Lower leg skin (tissue), 4 donors: ENCODE measurements at places on chromosomes 1 and 21.

DNA sequence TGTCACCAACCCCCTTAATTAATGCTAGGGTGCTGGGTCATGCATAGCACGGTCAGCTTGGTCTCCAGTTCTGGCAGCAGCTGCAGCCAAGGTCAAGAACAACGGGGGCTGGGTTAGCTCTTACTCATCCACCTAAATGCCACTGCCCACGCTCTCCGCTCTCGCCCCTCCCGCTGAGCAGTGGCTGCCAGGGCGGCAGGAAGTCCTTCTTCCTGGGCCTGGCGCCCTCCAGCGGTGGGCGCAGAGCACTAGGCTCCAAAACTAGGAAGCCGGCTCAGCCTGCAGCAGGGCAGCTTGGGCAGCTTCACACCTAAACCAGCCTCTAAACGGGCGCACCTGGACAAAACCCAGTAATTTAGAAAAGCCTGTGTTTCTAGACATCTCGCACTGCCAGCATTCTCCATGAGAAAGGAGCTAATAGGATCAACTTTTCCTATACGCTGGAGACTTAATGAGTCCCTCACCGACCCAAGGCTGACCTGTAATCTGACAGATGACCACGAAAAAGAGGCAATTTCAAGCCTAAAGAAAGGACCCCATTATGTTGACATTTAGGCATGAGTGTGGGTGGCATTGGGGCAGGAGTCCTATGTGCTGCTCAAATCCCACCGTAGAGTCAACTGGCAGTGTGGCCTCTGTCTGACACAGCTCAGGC, 78.4 kb upstream of the LRRN2 start:
- peak; percentile 16 for DNase-seq

DNA sequence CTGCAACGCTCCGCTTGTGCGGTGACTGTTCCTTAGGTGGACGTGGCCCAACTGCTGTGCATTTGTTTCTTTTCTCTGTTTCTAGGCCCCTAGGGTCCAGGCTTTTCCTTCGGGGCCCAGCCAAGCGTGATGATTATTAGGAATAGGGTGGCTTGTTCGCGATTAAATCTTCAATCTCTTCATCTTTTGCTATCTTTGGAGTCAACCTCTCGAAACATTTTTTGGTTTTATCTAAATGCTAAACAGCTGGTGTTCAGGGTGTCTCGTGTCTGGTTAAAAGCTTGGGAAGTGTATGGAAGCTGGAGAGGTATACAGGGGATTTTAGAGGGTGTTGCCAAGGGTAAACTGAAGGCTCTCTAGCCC, 844 bp upstream of the PLD5 start:
- no peak for DNase-seq

DNA sequence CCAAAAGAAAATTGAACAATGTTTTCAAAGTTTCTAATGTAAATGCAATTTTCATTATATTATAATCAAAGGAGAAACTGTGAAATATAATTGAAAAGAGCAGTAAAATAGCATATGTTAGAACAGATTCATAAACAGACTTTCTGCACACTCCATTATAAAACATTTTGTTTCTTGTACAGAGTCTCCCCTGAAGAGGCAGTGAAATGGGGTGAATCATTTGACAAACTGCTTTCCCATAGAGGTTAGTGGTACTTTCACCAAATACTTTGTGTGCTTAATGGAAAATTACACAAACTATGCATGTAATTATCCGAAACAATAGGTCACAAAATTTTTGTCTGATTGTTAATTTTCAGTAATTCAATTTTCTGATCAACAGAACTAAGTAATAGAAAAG, 1.9 kb downstream of the RGS18 start:
- no peak for DNase-seq

DNA sequence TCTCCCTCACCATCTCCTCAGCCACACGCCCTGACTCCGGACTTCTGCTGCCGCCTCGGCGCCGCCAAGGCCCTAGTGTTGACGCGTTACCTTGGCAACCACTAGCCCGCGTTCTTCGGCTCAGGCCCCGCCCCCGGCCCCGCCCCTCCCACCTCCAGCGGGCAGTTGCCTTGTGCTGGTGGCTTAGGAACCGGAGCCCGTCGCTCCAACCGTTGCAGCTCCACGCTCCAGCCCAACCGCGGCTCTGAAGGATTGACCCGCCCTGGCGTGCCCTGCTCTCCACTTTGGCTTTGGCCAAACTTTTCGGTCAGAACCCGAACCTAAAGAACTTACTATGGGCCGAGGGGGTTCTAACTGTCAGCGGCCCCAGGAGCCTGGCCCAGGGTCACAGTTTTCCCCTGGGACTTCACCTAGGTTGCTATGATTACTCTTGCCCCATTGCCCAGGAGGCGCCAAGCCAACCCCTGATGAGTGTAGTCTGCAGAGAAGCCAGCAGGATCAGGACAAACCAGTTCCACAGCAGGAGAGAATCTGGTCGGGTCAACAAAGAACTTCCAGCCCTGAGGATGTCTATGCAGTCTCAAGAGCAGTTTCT, at the start of gene CFAP45:
Gene CFAP45 (minus strand): TSS at position 80 of the 595 bp plus-strand sequence. CDS start 67 bp downstream, at position 13.
- DNase-seq = peak; percentile 68

DNA sequence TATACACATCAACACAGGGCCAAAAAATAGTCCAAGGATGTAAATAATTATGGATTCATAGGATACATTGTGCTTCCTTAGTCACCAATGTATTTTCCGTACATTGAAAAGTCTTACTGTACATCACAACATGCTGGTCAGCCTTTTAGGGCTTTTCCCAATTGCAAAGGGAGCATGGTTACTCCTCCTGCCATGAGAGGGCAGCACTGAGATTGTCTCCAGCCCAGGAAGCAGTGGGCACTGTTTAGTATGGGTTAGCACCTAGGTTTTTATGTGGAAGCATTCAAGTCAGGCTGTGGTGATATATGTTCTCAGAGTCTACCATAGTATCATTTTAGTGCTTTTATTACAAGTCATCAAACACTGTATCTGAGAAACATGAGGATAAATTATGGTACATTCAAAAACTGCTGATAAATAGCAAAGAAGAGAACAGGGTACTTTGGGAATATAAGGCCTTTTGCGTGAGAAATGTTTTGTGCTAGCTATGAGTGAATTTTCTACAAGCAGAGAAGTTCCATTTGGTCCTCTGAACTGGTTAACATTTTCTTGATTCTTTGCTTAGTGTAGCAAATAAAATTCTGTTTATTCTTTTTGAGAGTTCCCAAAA, 34.0 kb downstream of the ST6GALNAC5 start:
- no peak for DNase-seq
